Thoracic aorta endothelial cell (primary cell): ENCODE measurements at places on chromosomes 12 and 14. TPM values are rescaled to one million over a fixed set of nuclear protein-coding genes. Genes with fewer than 3 reads are reported as not detected.

The VASH1 gene
- 52.8 and 54.5 TPM in 2 replicates for total RNA-seq

The RBM19 gene
- total RNA-seq: 29.3 and 30.5 TPM in 2 replicates

The P2RX2 gene
- not detected in 2 replicates for total RNA-seq

The NOXRED1 gene
- total RNA-seq: under 0.01 and 0.29 TPM in 2 replicates

The LRCOL1 gene
- total RNA-seq: not detected in 2 replicates

The ZDHHC22 gene
- not detected in 2 replicates for total RNA-seq

The COX8C gene
- not detected in 2 replicates for total RNA-seq

The KRT3 gene
- not detected in 2 replicates for total RNA-seq

The C3AR1 gene
- total RNA-seq: 0.27 and 0.29 TPM in 2 replicates

The FAM90A1 gene
- not detected in 2 replicates for total RNA-seq

The SERPINA6 gene
- not detected in 2 replicates for total RNA-seq

The TRHDE gene
- not detected in 2 replicates for total RNA-seq

The SPTSSA gene
- 25.7 and 33.6 TPM in 2 replicates for total RNA-seq

The MBIP gene
- 15.1 and 16.0 TPM in 2 replicates for total RNA-seq

The NEDD1 gene
- 43.8 and 57.5 TPM in 2 replicates for total RNA-seq

The SPTLC2 gene
- 76.1 and 93.0 TPM in 2 replicates for total RNA-seq
